MCF 10A (cell line): ENCODE measurements at places on chromosomes 3 and 15. TPM values are rescaled to one million over a fixed set of nuclear protein-coding genes. Genes with fewer than 3 reads are reported as not detected.
A peak's percentile ranks its signal among the peaks of the same experiment; 100 is the strongest.

The UPK1B gene
- not detected in 2 replicates for total RNA-seq

The NLGN1 gene
- total RNA-seq, result not detected in 2 replicates

The GNAT1 gene
- total RNA-seq, result 0.49 TPM in 1 of 2 replicates, not detected in the other

The RNU5B-1 gene
- total RNA-seq, result not detected in 2 replicates

The PLS1 gene
- 7.3 and 9.3 TPM in 2 replicates for total RNA-seq

The NDUFAF3 gene
- 77.8 and 86.5 TPM in 2 replicates for total RNA-seq

The STX19 gene
- 0.27 TPM in 1 of 2 replicates, not detected in the other for total RNA-seq

The PATL2 gene
- 0.16 and 0.71 TPM in 2 replicates for total RNA-seq

The POTEB2 gene
- not detected in 2 replicates for total RNA-seq

The VIPR1 gene
- total RNA-seq, result 0.28 and 0.54 TPM in 2 replicates

The SGO1 gene
- 6.8 and 12.2 TPM in 2 replicates for total RNA-seq

The SLC12A6 gene
- 11.7 and 15.3 TPM in 2 replicates for total RNA-seq

The IGSF11 gene
- not detected in 2 replicates for total RNA-seq

DNA sequence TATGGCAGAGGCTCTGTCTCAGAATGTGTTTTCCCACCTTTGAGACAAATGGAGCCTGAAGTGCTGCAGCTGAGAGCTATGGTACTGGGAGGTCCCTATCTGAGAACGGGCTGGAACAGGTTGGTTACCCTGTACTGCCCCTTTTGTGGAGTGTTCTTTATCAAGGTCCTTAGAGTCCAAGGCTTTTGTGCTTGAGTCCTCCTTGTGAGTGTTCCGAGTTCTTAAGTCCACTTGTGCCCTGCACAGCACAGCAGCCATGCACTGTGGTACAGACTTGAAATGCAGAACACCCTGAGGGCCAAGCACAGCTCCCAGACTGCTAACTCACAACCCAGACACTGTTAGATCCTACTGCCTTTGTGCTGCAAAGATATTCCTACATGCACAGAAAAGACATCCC is 67.8 kb downstream of the ARHGAP31 start:
- no peak for DNase-seq

DNA sequence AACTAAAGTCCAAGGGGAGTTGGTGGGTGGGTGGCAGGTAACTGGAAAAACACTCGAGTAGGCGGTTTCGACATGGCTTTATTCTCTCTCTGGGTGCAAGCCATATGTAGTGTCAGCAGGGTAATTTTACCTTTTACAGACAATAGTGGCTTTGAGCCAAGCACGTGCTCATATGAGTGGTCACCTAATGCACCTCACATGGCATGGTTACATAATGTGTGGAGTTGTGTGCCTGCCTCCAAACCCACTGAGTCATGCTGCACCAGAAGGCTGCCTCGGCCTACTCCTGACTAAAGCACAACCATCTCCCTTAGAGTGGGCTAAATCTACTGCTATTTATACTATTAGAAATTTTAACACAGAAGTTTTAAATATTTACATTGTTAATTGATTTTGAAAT is 16.5 kb downstream of the CCRL2 start:
- DNase-seq, result peak; percentile 97

GRCh38 chr15:72117486-72118016 is 399 bp downstream of the MYO9A start:
- DNase-seq, result peak; percentile 76

DNA sequence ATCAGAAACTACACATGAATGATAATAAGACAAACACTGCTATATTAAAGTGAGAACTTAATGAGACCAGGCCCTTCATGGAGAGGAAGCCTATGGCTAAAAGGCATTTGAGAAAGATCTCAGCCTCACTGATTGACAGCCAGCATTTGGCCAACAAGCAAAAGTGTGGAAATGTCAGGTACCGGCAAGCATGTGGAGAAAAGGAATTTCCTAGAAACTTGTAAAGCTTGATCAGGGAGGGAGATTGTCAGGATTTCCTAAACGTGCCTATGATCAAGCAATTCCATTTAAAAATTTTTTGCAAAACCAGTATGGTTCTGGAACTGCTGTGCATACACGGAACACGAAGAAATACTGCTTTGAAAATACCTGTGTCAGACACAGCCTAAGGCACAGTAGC is 220.3 kb upstream of the ATP10A start:
- no peak for DNase-seq

- DNase-seq, result no peak
Measured at GRCh38 chr3:177493091-177493490, 295.8 kb upstream of the TBL1XR1 start.

- DNase-seq, result peak; percentile 52
Measured at GRCh38 chr3:163368168-163368567, 1710.1 kb downstream of the SI start.

DNA sequence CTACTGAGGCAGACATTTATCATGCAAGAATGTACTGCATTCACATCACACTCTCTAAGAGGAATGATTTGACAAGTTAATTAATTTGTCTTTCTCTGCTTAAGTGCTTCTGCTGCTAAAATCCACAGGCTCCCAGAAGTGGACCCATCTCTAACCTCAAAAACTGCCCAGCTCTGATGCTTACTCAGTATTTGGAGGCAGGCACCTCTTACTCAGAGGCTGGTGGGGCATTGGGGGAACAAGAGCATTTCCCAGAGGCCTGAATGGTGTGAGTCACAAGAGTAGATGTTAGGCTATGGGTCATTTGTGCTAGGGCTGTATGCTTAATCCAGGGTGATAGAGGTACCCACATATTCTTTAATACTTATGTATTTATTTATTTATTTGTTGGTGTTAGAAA is 34.4 kb upstream of the HCN4 start:
- DNase-seq, result peak; percentile 13

GRCh38 chr3:181726351-181727330 is 14.9 kb downstream of the SOX2 start:
- DNase-seq, result no peak

GRCh38 chr3:60610441-60611112 is 640.7 kb downstream of the FHIT start:
- DNase-seq, result peak; percentile 98

- DNase-seq, result no peak
Measured at GRCh38 chr15:64997745-64998375, 8.1 kb upstream of the SPG21 start.

GRCh38 chr3:100073714-100074307 is 40.5 kb downstream of the FILIP1L start:
- no peak for DNase-seq

GRCh38 chr3:185582871-185583270 is 3.2 kb upstream of the SENP2 start:
- no peak for DNase-seq

- no peak for DNase-seq
Measured at GRCh38 chr3:163561151-163561550, 1517.1 kb downstream of the SI start.

DNA sequence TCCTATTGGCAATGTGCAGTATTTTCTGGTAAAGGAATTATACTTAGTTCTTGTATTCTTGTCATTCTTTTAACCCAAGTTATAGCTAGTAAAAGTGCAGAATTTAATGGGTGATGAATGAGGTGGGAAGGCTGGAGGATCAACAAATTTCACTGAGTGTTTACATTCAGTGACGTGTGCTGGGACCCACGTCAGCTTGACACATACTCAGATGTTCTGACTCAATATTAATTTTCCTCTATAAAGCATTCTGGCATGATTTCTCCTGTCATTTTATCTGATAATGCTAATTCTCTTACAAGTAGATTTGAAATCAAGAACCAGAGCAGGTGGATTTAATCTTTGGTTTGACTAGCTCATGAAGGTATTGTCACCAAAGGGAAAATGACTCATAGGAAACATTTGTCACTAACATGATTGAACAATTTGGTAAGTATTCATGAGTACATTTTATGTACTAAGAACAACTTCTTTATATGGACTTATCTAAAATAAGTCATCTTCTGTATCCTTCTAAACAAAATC is 71.0 kb upstream of the SYNPR start:
- no peak for DNase-seq

DNA sequence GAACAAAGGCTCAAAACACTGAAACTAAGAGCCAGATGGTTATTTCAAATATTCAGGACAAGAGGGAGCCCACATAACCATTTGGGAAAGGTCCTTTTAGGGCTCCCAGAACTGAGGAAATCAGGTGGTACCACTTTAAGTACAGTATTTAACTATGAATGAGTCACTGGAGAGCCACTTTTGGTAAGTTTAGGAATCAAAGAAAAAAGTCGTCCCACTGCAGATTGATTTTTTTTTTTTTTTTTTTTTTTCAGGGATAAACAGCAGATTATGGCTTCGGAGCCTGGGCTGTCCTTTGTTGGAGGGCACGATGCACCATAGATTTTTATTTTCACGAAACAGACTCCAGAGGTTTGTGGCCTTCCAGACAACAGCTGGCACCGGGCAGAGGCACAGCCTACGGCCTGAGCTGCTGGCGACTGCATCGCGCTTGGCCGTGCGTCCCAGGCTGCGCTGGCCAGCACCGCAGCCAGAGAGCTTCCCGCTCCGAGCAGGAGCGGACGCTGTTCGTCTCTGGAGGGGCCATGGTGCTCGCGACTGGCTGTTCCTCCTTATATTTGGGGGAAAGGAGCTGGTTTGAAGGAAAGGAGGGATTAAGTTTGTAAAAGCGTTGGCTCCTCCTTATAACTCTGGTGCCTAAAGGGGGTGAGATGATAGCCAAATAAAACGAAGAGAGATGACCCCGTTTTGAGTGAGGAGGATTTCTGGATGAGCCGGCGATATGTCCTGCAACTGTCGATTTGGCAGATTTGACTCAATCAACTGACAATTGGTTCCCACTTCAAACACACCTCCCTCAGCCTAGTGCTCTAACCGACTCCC is 152.9 kb upstream of the GOLIM4 start:
- peak; percentile 9 for DNase-seq

- DNase-seq, result no peak
Measured at GRCh38 chr3:64805248-64805647, 117.4 kb upstream of the ADAMTS9 start.

DNA sequence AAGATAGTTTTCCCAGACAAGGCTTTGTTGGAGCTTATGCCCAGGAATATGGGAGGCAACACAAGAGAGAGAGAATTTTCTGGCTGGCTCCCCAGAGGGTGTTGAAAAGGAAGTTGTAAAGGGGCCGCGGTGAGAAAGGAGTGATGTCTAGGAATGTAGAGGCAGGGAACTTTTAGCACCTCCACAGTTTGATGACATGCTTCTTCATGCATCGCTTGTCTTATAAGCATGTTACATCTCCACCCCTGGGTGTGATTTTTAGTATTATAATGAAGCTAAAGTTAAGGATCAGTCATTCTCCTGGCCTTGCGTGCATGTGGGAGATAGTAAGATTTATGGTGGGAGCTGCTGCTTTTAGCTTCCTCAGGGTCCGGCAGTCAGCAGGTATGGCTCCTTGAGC is 32.8 kb upstream of the TF start:
- DNase-seq, result no peak

GRCh38 chr3:107959550-107960154 is 131.2 kb downstream of the CD47 start:
- no peak for DNase-seq

DNA sequence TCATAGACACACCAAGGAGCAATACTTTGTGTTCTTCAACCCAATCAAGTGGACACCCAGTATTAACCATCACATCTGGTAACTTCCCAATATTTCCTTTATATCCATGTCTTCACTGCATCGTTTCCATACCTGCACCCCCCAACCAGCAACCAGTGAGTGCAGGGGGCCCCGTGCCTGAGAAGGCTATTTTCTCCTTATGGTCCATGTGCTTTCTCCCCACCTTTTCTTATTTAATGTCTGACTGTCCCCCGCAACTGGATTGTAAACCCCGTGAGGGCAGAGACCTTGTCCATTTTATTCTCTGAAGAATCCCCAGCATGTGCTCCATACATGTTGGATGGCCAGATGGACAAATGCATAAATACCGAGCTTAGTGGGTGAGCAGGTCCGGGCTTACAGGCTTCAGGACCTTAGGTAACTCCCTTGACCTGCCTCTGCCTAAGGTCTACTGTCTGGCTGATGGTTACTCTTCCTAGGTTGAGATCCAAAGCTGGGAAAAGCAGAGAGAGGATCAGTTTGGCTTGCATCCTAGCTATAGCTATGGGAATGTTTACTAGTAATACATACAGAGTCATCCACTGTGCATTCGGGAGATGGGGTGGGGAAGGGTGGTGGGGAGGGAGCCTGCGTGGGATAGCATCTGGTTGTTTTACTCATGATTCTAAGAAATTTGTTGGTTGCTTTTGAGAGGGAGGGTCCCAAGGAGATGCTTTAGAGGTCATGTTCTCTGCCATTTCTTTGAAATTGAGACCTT is 41.5 kb downstream of the PXYLP1 start:
- no peak for DNase-seq

- DNase-seq, result no peak
Measured at GRCh38 chr15:41494190-41494921, 682 bp downstream of the ITPKA start.

GRCh38 chr15:30042556-30042955 is 40.2 kb upstream of the GOLGA8J start:
- DNase-seq, result no peak

GRCh38 chr15:68924866-68925560 is 5.3 kb upstream of the SPESP1 start:
- peak; percentile 83 for DNase-seq

- DNase-seq, result no peak
Measured at GRCh38 chr3:167030082-167030725, 349.9 kb downstream of the ZBBX start.

GRCh38 chr15:78070049-78070700 is 7.3 kb downstream of the TBC1D2B start:
- DNase-seq, result no peak

DNA sequence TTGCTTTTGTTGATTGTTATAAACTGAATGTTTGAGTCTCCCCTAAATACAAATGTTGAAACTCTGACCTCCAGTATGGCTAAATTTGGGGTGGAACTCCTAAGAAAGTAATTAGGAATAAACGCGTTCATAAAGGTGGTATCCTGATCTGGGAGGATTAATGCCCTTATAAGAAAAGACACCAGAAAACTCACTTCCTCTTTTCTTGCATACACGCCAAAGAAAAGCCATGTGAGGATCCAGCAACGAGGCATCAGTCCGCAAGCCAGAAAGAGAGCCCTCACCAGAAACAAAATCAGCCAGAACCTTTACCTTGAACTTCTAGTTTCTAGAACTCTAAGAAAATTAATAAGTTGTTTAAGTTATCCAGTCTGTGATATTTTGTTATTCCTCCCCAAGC is 37.4 kb upstream of the AZI2 start:
- no peak for DNase-seq

DNA sequence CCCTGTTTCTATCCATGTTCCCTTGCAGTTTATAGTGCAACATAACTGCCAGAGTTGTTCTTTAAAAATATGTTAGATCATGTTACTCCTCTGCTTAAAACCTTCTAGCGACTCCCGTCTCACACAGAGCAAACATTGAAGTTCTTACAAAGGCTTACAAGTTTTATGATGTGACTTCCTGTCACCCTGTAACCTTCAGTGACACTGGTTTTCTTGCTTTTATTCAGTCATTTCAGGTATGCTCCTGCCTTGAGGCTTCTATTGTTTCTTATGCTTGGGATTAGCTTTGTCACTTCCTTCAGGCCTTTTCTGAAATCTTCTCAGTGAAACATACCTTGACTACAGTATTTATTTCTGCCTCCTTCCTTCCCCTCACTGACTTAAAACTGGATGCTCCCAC is 252.1 kb downstream of the DOCK3 start:
- DNase-seq, result no peak
